ENCODE measurements at places on chromosomes 2 and 18.

DNA sequence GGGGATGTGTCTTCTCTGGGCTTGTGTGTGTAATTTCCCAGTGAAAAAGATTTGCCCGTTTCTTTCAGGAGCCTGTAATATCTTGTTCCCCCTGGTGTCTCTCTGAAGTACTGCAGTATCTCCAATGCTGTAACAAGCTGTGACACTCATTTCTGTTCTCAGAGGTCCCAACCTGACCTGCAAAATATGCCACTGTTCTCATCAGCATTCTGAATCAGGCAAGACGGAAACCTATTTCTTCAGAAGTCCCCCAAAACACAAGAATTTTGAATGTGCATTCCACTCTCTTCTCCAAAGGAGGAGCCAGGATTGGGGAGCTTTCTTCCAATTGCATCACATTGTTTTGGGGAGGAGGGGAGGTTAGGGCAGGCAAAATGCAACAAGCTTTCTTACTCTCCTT is 77.0 kb upstream of the CNGA3 start:
- DNase-seq: peak; percentile 42

DNA sequence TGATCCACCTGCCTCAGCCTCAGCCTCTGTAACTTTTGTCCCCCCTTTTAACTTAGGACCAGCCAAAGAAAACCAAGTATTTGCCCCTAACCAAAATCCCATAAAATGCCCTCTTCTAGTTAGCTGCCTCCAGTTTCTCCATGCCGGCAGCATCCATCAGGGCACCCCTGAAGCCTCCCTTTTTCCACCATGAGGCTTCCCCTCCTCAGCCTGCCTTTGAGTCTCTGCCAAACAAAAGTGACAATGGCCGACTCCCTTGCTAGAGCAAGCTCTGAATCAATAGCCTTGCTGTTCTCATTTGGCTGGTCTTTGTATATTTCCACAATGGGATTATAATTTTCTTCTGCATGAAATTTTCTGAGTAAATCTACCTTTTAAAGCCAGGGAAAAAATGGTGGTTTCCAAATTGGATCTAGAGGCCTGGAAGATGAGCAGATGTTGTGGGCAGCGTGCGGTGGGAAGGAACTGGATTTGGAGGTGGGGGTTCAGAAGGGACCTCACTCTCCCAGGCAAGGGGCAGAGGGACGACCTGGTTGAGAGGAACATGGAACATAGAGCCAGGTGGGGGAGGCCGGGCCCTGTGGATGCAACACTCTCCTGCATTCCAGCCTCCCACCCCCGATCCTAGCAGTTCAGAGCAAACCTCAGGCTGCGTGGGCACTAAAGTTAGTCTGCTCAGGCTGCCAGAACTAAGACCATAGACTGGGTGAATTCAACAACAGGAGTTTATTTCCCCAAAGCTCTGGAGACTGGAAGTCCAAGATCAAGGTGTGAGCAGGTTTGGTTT is 80.6 kb downstream of the HS6ST1 start:
- no peak for DNase-seq

- DNase-seq: no peak
Measured at GRCh38 chr18:2410688-2411087, 160.6 kb downstream of the METTL4 start.

- DNase-seq: no peak
Measured at GRCh38 chr2:237261327-237261726, 152.6 kb downstream of the COL6A3 start.

GRCh38 chr2:72145658-72146329 is 1.9 kb downstream of the CYP26B1 start:
- no peak for DNase-seq

- DNase-seq: no peak
Measured at GRCh38 chr2:83665154-83665553, 793.9 kb downstream of the SUCLG1 start.

DNA sequence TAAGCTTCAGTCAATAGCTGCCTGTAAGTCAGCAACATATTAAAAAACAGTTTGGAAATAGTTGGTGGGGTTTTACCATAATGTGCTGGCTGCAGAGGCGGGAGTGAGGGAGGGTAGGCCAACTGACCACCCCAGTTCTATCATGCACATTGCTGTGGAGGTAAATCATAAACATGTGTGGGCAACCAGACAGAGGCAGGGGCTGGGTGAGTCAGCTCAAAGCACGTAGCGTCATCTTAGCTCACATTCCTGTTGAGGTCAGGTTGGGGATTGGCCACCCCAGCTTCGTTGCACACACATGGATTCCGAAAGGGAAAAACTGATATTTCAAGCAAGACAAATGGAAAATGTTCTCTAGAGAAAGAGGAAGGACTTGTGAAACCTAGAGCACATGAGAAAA is 19.5 kb downstream of the GPR45 start:
- DNase-seq: no peak

DNA sequence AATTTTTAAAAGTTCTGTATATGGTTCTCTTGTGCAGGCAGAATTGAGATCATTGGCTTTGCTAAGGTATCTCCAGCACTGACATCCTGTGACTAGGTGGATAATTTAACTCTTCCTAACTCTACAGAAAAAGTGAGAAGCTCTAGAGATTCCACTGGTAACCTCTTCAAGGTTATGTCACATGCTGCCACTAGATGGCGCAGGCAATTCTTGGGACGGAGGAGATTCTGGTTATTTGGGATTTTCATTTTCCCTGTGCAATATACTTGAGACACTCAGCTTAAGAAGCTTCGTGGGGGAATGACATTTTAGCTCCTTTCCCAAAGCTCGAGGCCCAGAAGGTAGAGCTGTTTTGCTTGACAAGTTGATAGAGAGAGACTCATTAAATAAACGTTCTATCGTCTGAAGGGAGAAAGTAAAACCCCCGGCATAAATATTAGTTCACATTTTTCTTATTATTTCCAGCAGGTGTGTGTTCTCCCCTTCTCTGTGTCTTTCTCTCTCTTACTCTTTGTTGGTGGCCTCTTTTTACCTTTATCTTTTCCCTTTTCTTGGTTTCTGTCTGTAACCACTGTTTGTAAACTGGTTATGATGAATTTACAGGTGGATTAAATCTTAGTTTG is 26.6 kb upstream of the LANCL1 start:
- peak; percentile 45 for DNase-seq

GRCh38 chr2:160044728-160045127 is 17.7 kb downstream of the PLA2R1 start:
- no peak for DNase-seq
